ENCODE measurements at places on chromosomes 5 and 9. TPM values are rescaled to one million over a fixed set of nuclear protein-coding genes. Genes with fewer than 3 reads are reported as not detected.

ADAMTS19 gene
- 1.9 TPM for total RNA-seq

DIPK1B gene
- 37.9 TPM for total RNA-seq

PCDHA4 gene
- total RNA-seq = 29.7 TPM

CDH18 gene
- 12.8 TPM for total RNA-seq

SLC6A18 gene
- total RNA-seq = not detected

PTRH1 gene
- total RNA-seq = 6.9 TPM

SLC36A2 gene
- not detected for total RNA-seq

PCDHB4 gene
- total RNA-seq = 11.0 TPM

TNFSF8 gene
- 0.31 TPM for total RNA-seq

FGD3 gene
- total RNA-seq = 32.2 TPM

SPINK4 gene
- not detected for total RNA-seq

LCN12 gene
- total RNA-seq = 0.94 TPM

SOX30 gene
- not detected for total RNA-seq

ZNF354C gene
- total RNA-seq = 52.6 TPM

MSX2 gene
- total RNA-seq = not detected

CD14 gene
- total RNA-seq = 3.8 TPM

CDC25C gene
- total RNA-seq = 2.2 TPM

PCDHGA2 gene
- total RNA-seq = 11.9 TPM

CARD9 gene
- 0.63 TPM for total RNA-seq

NSUN2 gene
- 83.6 TPM for total RNA-seq

C5orf52 gene
- not detected for total RNA-seq

SUSD3 gene
- 1.3 TPM for total RNA-seq

NTRK2 gene
- total RNA-seq = 203 TPM

TPPP gene
- total RNA-seq = 22.2 TPM

MRPL36 gene
- 19.4 TPM for total RNA-seq

ZNF883 gene
- total RNA-seq = 75.4 TPM

GPR150 gene
- total RNA-seq = not detected

GARIN3 gene
- not detected for total RNA-seq

ITGA2 gene
- 5.9 TPM for total RNA-seq

ZNF658 gene
- 22.8 TPM for total RNA-seq

REEP2 gene
- total RNA-seq = 88.3 TPM

HTR1A gene
- 18.5 TPM for total RNA-seq

PRR7 gene
- 11.9 TPM for total RNA-seq

IL11RA gene
- total RNA-seq = 11.6 TPM

SLC36A3 gene
- total RNA-seq = not detected

APBB3 gene
- total RNA-seq = 61.7 TPM

ABO gene
- total RNA-seq = not detected

CNTRL gene
- total RNA-seq = 33.8 TPM

CER1 gene
- 0.63 TPM for total RNA-seq

ARAP3 gene
- 9.1 TPM for total RNA-seq

INVS gene
- 49.5 TPM for total RNA-seq

C5 gene
- 12.2 TPM for total RNA-seq

ADGRD2 gene
- not detected for total RNA-seq

MEF2C gene
- 1,487 TPM for total RNA-seq

N4BP3 gene
- 9.7 TPM for total RNA-seq

DEPDC1B gene
- total RNA-seq = 17.5 TPM

VDAC1 gene
- 167 TPM for total RNA-seq

GRM6 gene
- 0.63 TPM for total RNA-seq

SIT1 gene
- total RNA-seq = not detected

ZNF367 gene
- total RNA-seq = 4.4 TPM

SLC22A4 gene
- total RNA-seq = 1.6 TPM

GMCL2 gene
- total RNA-seq = not detected

HAVCR2 gene
- 5.0 TPM for total RNA-seq

PDGFRB gene
- total RNA-seq = 27.5 TPM

SMIM33 gene
- not detected for total RNA-seq

DND1 gene
- total RNA-seq = 1.3 TPM

ANKS6 gene
- total RNA-seq = 11.3 TPM

DPH7 gene
- 49.1 TPM for total RNA-seq

CCL28 gene
- total RNA-seq = 0.94 TPM
